ENCODE measurements at places on chromosomes 7 and 10.

DNA sequence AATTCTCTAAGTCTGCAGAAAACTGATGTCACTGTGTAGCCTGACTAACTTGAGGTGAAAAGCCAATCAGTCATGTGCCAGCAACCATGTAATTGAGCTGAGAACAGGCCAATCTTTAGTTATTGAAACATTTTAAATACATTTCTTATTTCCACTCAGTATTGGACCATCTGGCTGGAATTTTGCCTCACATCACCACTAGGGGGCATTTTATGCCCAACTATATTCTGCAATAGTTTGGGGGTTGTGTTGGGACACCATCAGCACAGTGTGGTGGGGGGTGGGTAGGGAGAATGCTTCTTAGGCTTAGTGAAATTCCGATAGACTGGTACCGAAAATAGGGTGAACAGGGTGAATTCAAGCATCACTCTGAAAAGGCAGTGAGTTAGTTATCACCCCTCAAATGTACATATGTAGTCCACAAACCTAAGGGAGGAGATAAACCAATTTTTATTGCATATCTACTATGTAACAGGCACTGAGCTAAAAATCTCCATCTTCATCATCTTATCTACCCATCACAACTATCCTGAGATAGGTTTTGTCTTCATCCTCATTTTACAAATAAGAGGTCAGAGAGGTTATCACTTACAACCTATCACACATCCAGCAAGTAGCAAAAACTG is 17.8 kb downstream of the NPSR1 start:
- no peak for DNase-seq

DNA sequence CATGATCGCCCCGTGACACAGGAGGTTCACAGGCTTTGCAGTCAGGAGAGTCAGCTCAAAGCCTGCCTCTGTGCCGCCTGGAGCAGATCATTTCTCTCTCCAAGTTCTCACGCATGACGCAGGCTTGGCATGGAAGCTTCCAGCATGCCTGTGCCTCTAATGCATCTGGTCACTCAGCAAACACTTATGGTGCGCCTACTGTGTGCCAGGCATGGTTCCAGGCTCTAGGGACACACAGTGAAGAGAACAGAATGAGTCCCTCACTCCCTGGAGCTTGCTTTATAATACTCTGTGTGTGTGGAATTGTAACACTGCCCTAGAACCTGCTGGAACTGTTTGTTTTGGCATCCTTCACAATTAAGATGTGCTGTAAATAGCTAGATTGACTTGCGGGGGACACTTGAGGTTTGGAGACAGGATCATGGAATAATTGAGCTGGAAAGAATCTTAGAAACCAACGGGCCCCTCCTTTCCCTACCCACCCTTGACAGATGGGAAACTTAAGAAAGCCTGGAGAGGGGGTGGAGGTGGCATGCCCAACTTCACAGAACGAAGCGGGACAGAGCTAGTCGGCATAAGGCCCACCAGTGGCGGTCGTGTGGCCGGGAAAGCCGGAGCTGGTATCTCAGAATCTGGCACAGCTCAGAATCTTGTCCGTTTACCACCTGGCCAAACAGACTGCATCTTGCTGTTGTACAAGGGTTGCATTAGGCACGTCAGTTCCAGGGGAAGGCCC is 4.6 kb upstream of the MYH16 start:
- DNase-seq: no peak

GRCh38 chr10:109968953-109969759 is 38.6 kb upstream of the ADD3 start:
- no peak for DNase-seq

GRCh38 chr7:132133501-132133900 is 442.8 kb downstream of the PLXNA4 start:
- no peak for DNase-seq

DNA sequence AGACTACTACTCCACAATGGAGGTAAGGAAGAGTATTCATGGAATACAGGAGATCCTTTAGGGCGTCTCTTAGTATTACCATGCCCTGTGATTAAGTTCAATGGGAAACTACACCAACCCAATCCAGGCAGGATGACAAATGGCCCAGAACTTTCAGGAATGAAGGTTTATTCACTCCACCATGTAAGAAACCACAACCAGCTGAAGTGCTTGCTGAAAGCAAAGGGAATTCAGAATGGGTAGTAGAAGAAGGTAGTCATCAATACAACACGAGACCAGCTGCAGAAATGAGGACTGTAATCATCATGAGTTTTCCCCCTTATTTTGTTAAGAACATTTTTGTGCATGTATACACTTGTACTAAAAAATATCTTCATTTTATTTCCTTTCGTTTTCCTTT is 76.6 kb downstream of the GPR37 start:
- no peak for DNase-seq

DNA sequence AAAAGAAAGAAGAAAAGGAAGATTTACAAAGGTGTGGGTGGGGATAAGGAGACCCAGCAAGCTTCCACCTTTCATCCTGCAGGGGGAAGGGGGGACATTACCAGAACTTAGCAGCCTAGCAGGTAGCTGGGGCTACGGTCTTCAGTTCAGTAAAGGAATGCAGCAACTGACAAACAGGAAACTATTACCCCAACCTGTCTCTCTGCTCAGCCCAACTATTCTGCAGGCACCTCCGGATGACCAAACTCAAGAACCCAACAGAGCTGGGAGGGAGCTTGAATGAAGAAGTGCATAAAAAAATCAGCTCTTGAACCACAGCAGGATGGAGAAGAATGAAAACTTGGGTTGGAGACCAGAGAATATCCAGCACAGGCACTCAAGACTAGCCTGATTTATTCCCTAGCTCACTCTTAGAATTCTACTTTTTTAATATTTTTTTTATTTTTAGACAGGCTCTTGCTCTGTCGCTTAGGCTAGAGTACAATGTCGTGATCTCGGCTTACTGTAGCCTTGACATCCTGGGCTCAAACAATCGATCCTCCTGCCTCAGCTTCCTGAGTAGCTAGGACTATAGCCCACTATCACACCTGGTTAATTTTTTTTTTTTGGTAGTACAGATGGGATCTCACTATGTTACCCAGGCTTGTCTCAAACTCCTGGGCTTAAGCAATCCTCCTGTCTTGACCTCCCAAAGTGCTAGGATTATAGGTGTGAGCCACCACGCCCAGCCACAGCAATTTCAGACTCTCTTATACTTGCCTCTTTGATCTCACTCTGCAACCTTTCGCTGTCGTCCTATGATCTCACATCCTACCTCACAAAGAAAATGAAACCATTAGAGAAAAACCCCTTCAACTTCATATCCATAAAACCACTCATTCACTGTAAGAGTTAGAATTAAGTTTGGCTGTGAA is 18.5 kb upstream of the C10orf67 start:
- peak; percentile 51 for DNase-seq

DNA sequence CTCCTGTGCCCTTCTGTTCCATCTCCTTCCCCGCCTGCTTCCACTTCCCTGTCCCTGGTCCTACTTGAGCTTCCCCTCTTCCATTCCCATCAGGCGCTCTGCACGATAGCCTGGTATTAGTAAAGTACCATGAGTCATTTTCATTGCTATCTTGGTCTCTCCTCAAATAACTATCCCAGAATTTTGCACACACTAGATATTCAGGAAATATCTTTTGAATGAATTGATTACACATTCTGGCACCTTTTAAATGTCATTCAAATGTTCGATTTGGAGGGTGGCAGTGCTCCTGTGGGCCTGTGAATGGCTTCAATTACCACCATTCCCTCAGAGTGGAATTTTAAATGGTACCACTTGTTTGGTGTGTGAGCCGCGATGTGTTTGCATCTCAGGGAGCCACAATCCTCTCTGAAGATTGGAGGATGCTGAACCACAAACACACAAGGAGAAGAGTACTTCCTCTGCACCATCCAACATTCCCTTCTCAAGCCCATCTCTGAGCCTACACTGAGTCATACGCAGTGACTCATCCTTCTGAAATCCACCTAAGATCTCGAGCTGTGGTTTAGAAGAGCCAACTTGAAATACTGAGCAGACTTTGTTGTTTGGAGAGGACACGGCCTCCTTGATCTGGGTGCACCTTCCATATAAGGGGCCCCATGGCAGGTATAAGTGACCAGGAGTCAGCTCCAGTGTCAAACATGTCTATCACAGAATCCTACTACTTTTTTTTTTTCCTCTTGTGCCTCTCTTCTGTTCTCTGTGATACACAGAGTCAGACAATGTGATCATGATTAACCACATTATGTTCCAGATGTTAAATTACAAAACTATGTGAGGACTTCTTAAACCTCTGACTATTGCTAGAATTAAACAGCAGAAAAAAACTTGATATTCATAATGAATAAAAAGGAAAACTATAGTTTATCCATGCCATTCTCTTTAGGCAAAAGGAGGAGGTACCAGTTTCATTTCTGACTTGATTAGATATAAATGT is 81.9 kb downstream of the BMPER start:
- DNase-seq: no peak

DNA sequence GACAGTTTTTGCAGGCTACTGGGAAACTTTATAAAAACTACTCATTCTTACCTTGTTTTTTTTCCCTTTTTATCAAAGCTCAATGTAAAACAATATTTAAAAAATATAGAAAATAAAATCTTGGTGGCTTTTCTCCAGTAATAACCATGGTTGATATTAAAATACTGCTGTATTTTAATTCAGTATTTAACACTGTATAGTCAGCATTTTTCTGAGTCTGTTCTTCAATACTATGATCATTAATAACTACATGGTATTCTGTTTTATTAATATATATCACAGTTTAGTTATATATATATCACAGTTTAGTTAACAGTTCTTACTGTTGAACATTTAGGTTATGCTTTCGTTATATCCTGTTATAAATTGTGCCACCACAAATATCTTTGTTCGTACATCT is 78.4 kb downstream of the SRI start:
- DNase-seq: no peak

- DNase-seq: no peak
These were observed 520.0 kb downstream of the GLRX3 start for GRCh38 chr10:130656187-130656575.

DNA sequence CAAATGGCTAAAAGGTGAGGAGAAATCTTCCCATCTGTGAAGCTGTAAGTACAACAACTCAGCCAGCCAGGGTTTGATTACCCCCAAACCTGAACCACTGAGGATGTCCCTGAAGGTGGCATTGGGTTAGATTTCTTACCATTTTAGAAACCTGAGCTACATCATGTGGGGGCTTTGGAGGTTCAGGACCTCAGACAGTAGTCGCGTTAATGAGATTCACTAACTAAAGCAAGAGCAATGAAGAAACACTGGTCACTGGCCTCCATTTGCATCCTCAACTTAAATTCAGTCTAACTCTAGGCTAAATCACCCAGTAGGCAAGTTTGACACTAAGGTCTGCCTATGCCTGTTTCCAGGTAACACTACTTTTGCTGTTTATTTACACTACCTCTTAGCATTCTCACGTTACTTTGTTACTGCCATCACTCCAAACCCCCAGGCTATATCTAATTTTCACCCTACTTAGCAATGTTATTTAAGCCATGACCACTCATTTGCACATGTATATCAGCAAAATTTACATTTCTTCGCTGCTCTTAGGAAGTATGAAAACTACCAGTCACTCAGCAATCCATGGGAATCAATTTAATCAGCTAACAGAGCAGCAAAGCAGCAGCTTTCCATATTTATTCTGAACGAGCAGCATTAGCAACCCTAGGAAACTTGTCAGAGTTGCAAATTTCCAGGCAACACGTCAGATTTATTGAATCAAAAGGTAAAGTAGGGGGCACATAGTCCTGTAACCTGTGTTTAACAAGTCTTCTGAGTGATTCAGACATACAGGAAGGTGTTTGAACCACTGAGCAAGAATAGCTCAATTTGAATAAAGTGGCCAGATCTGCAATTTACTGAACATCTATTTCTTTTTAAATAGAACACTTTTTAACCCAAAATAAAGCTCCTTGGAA is 788.4 kb upstream of the SORCS1 start:
- no peak for DNase-seq

DNA sequence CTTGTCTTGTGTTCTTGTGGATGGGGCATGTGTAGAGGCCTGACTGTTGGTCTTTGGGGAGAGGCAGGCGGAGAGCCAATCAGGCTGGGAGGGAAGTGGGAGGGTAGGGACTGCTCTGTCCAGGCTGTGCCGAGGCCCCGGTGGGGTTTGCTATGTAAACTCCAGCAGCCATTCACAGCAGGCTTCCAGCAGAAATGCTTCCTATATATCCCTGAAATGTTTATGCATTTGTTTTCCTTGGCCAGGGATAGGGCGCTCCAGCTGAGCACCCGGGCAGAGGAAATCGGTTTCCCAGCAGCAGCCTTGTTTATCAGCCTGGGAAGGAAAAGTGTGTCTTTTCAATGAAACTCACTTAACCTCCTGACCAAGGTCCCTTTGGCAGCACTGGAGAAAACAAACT is 18.3 kb upstream of the AQP1 start:
- DNase-seq: no peak

GRCh38 chr10:88901206-88901983 is 21.4 kb downstream of the STAMBPL1 start:
- DNase-seq: no peak

DNA sequence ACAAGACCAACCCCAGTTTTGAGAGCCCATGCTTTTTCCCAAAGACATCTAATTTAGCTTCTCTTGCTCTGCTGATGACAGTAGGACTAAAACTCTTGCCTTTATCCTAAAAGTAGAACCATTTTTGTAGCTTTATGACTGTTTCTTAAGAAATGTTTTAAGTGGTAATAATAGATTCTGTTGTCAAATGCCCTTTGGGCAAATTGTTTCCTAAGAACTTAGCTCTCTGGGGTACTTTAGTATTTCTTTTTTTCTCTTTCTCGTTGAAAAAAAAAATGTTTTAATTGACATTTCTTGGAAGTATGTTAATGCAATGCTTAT is 157.4 kb downstream of the ARID5B start:
- DNase-seq: no peak

DNA sequence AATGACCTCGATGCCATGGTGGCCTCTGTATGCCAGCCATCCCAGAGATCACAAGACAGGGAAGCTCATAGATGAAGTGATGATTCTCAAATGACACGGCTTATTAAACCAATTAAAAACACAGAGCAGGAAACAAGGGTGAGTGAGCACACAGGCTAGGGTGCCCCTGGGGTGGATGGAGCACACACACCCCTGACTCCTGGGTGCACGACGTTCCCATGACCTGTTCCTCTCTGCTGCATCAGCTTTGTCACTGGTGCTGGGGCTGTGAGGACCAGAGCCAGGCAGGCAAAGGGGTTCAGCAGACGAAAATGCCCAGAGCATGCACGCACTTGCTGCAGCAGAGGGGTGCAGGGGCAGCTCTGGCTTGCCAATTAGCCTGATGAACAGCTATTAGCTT is 86.5 kb upstream of the LRRC4 start:
- no peak for DNase-seq

DNA sequence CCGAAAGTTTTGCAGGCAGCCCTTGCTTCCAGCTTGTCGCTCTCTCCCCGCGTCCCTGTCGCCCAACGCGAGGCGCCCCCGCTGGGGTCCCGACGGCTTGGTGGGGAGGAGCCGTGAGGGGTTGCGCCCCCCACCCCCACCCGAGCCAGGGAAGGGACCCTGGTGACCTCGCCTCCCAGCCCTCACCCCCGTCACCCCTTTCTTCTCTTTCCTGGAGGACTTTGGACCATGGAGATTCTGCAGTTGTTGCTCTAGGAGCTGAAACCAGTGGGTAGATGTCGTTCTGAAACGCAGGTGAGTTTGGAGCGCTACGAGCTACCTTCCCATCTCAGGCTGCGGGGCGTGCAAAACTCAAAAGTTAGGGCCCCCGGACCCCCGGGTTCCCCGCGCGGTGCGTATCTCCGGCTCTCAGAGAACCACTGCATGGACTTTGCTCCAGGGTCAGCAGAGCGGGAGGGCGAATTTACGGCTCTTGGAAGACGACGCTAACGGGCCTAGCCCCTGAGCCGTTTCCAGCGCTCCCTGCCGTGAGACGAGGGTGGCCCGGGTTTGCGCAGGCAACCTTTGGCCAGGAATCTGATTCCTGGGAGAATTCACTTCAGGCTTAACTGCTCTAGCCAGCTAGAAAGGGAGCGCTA is 684 bp upstream of the ATXN7L1 start:
- peak; percentile 20 for DNase-seq

- no peak for DNase-seq
These were observed 251.4 kb upstream of the SEMA3C start for GRCh38 chr7:81170291-81170690.

All from activated CD4-positive, alpha-beta T cell treated with anti-CD3 and anti-CD28 coated beads for 4 hours (primary cell).